ENCODE measurements at places on chromosomes 3 and 15.

DNA sequence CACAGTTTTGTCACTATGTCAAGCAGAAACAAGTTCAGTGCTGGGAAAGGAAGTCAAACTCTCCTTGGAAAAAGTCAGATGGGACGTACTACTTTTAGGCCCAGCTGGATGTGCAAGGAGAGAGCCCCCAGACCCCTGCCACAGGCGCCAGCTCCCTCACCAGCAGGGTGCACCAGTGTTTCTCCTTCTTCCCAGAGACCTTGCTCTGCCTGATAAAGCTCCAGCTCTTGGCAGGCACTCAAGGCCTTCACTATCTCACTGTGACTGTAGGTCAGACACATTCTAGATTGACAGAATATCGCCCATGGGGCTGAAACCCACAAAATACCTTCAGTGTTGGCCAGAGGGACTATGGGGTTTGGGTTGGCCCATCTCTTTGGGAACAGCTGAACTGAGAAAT, 54.8 kb upstream of the CHRNB4 start:
- no peak for DNase-seq

- no peak for DNase-seq
These were observed 318.6 kb upstream of the LRRFIP2 start for GRCh38 chr3:37492977-37493471.

DNA sequence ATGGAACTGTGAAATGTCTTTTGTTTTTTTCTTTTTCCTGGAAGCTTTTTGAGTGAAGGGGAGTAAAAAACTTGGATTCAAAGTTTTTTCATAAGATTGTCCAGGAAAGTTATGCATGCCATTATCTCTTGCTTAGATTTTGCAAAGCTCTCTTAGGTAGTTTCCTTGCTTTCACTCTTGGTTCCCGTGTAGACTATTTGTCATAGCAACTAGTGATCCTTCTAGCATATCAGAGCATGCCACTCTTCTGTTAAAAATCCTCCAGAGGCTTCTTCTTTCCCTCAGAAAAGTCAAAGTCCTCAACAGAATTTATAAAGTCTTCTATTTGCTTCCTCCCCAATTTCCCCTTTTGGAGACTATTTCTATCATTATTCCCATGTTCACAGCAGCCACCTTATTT, 21.1 kb downstream of the GTF2E1 start:
- DNase-seq, result no peak

- DNase-seq, result no peak
These were observed 3.0 kb downstream of the INKA1 start for GRCh38 chr3:49805897-49806701.

DNA sequence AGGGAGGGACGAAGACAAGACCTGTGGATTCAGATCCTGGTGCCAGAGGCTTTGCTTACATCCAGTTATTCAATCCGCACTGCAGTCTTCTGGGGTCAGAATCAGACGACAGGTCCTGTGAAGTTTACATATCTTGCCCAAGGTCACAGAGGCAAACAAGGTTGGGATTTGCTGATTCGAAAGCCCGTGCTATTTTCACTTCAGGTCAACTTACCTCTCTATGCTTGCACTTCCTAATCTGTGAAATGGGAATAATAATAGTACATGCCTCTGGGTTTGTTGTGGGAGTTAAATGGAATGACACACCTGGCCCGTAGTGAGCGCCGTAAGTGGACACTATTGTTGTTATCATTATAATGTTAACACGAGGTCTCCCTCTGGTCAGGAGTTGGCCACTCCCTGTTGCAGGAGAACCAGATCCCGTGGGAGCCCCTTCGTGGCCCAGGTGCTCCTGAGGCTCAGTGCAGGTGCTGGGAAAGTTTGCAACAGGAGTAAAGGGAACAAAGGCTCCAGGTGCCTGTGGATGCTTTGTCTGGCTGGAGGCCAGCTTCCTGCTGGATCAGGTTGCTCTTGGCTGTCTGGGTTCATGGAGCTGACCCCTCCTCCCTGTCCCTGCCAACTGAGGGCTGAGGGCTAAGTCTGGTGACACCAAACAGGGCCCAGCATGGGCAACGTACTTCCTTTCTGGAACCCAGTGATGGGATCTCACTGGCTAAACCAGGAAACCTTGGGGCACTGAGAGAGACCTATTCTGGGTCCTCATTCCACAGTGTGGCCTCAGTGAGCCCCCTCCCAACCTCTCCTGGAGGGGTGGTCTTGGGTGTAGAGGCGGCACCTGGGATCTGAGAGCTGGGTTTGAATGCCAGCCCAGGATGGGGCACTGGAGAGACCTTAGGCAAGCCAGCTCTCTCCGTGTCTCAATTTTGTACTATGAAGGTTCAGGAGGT, 40.1 kb upstream of the SEMA4B start:
- no peak for DNase-seq

GRCh38 chr15:25715536-25716413, 147.4 kb downstream of the ATP10A start:
- no peak for DNase-seq

DNA sequence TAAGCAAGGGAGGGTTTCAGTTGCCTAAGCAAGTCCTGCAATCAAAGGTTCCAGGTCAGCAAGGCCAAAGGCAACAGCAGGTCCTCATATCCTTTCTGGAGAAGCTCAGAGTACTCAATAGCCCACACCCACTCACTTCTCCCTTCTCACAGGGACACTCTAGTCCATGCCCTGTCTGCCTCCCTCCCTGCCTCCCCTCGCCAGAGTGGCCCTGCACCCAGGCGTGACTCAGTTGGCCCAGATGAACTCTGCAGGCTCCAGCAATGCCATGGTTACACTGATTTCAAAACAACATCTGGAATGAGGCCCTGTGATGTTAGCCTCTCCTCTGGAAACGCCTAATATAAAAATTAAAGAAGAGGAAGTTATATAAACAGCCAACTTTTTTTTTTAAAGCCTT, 32.9 kb downstream of the IL16 start:
- no peak for DNase-seq

GRCh38 chr3:160641665-160642309, 35.2 kb upstream of the ARL14 start:
- no peak for DNase-seq

- no peak for DNase-seq
These were observed 86.5 kb downstream of the SEMA6D start for GRCh38 chr15:47803767-47804166.

GRCh38 chr3:14000556-14000955, 120.7 kb upstream of the WNT7A start:
- DNase-seq, result no peak

GRCh38 chr3:127911421-127911931, 3.6 kb upstream of the KBTBD12 start:
- no peak for DNase-seq

DNA sequence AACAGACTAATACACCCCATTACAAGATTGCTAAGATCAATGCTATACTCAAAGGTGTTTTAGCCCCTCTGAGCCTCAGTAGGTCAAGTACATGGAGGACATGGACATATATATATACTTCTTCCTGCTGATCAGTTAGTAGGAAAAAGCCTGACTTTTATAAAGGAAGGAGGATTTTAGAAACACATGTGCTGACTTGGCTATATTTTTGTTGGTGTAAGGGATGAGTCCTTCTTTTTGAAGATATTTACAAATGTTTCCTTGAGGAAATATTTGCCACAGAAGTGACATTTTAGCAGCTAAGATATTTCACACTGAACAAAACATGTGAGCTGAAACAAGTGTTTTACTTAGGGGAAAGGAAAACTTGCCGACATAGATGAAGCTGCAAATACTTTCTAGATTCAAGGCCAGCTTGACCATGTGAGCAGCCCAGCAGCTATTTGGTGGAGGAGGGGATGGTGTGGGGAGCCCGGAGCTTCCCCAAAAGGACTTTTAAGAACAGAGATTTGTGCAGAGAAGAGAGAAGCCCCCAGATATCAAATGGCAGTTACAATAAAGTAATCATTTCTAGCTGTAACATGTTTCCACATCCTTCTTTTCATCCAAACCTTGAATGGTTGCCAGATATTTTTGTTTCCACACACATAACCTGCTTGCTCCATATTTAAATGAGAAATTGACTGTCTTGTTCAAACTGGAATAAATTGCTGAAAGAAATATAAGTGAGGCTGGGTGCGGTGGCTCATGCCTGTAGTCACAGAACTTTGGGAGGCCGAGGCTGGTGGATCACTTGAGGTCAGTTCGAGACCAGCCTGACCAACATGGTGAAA, 111.7 kb upstream of the NR2F2 start:
- DNase-seq, result no peak

GRCh38 chr3:46095307-46095706, 68.0 kb upstream of the XCR1 start:
- DNase-seq, result no peak

- no peak for DNase-seq
These were observed 132.6 kb upstream of the CTDSPL start for GRCh38 chr3:37729119-37729518.

GRCh38 chr15:84811151-84811550, 6.0 kb upstream of the ALPK3 start:
- no peak for DNase-seq

- no peak for DNase-seq
These were observed 73.4 kb downstream of the CRYBG3 start for GRCh38 chr3:97895216-97895615.

DNA sequence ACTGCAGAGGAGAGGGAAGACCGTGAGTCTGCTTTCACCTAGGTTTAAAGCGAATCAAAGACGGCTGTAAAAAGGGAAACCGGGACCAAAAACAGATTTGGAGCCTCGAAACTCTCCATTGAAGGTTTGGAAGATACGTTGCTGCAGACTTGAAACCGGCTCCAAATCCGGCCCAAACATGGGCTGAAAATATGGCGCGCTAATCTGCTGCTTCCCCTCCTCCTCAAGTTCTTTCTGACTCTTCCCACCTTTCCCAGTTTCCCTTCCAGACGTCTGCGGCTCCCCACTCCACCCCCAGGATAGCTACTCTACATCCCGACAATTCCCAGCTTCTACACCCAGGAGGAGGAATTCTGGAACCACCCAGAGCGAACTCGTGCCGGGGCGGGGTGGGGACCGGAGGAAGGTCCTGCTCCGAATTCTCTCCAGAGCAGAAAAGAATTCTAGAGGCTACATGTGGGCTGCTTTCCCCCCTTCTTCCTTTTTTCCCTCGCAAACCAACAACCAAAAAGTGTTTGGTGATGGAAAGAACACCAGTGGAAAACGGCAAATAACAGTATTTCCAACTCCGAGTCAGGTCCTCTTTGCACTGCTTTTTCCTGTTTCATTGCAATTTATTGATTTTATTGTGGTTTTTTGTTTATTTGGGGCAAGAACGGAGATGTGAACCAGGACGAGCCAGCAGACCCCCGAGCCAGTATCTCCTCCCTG, 8.5 kb downstream of the EOMES start:
- DNase-seq, result no peak

DNA sequence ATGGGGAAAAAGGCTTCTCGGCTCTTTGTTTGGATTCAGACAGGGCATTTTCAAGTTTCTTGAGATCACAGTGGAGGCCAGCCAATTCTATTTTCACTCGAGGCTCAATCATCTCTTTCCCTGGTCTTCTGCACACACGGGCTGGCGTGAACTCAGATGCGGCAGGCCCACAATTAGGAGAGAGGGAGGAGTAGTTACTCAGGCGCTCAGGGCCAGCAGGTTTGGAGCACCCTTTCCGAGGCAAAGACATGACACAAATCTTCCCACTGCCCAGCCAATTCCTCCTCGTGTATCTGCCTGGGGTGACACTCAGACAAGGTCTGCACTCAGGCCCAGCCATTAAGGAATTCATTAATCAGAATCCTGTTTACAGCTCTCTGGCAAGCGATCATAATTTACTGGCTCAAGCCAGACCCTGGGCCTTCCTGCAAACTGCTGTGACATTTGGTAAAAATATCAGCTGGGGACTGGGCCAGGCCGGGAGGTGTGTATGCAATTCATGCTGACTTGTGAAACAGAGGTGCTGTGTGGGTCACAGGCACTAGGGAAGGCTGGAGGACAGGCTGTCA, 68.1 kb upstream of the TLE3 start:
- no peak for DNase-seq

DNA sequence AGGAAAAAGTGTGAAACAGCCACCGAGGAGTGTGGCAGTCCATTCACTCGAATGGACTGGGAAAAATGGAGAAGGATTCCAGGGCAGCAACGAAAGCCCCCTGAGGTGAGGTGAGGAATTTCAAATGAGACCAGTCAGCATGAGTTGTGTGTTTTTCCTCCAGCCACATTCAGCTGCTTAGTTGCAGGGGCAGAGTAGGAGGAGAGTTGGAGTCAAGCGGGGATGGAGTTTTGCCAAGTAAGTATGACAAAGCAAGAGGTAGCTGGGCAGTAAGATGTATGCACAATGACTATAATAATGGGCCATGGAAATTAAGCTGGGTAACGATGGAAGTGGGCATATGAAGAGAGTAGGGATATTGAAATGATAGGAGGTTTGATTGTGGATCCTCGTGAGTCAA, 64.4 kb downstream of the CCDC54 start:
- DNase-seq, result no peak

DNA sequence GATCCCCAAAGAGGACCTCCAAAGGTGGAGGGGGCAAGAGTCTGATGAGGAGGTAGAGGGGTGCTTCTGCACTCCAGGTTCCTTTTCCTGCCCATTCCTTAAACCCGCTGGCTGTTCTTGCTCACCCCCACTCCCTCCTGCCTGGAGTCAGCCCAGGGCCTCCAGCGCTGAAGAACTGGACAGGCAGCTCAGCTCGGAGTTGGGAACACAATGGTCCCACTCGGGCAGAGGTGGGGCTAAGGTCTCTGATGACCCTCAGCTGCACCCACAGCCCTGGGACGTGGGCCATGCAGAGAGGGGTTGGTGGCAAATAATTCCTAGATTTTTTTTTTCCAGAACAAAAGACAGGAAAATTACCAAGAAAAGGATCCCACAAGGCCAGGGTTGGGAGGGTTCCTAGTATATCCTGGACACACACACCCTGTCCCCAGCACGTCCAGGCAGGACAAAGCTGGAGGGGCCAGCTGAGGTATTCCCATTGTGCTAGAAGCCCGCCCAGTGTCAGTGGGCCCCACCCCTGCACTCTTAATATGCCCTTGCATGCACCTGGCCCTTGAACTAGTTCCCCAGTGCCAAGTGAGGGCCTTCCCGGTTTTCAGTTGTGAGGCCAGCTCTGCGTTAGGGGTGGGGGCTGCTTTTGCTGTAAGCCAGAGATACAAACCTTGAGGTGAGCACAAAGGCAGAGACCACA, 22.1 kb upstream of the IP6K2 start:
- DNase-seq, result no peak

- no peak for DNase-seq
These were observed 6.8 kb downstream of the SLC35A5 start for GRCh38 chr3:112568642-112569041.

DNA sequence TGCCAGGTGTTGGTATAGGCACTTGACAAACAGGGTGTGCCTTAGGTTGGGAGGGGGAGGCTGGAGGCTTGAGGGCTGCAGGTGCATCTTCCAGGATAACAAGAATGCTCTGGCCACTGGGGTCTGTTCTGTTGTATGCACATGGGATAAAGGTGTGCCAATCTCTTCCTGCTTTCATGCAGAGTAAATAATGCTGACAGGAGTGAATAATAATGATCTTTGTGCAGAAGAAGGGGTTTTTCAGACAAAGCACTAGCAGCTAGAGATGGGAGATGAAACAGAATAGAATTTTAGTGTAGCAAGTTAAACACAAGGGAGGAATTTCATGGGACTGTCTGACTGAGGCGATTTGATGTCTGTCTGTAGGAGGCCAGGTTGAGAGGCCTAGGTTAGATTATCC, 1.9 kb upstream of the ROPN1 start:
- DNase-seq, result no peak

GRCh38 chr15:55627730-55628368, 39.7 kb upstream of the PYGO1 start:
- DNase-seq, result no peak

- no peak for DNase-seq
These were observed 265.6 kb upstream of the THBS1 start for GRCh38 chr15:39315206-39315850.

- no peak for DNase-seq
These were observed 54.5 kb downstream of the ACAD9 start for GRCh38 chr3:128933922-128934253.

GRCh38 chr3:39811561-39811960, 2.2 kb downstream of the MYRIP start:
- DNase-seq, result no peak

Measured in activated T-cell treated with anti-CD3 and anti-CD28 coated beads, Interleukin-2, amount 50 U/mL, for 1 hour (primary cell).